GDM1 (cell line): ENCODE measurements at places on chromosomes 6 and 20.

DNA sequence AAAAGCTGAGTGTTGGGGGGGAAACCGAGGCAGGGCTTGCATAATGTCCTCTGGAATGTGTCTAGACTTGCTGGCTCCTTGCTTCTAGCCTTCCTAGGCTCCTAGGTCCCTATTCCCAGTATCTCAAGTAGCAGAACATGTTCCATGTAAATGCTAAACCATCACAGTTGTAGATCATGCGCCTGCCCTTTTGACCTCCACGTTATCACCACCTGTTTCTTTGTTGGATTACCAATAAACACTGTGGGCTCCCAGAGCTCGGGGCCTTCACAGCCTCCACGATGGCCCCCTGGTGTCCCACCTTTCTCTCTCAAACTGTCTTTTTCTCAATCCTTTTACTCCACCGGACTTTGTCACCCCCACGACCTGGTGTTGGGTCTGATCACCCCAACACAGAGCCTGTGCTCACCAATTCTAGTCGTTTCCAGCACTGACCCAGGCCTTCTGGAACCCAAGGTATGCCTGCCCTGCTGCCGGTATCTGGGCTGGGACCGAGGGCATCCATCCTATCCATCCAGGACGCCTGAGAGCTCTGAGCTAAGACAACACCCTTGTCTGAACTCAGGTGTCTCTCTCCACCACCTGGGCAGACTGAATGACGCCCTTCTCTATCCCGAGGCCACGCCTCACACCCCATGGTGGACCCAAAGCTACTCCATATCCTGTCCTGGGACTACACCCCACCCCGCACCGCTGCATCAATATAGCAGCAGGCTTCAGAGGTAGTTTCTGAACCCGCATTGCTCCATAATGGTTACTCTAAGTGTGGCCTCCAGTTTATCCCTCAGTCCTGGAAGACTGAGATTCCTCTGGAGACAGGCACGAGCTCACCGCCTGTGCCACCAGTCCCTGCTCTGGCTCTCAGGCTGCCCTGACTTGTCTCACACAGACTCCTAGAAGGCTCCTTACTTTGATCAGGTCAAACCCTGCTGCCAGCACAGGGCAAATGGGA, 9.3 kb upstream of the PRR18 start:
- no peak for DNase-seq

GRCh38 chr6:47404435-47404834, 73.2 kb upstream of the CD2AP start:
- no peak for DNase-seq

DNA sequence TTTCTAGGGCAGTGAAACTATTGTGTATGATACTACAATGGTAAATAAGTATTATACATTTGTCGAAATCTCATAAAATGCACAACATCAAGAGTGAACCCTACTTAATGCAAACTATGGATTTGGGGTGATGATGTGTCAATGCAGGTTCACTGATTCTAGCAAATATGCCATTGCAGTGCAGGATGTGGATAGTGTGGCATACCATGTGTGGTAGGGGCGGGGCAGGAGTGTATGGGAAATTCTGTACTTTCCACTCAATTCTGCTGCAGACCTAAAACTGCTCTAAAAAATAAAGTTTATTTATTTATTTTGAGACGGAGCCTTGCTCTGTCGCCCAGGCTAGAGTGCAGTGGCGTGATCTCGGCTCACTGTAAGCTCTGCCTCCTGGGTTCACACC, 44.3 kb downstream of the ABHD12 start:
- DNase-seq = no peak

DNA sequence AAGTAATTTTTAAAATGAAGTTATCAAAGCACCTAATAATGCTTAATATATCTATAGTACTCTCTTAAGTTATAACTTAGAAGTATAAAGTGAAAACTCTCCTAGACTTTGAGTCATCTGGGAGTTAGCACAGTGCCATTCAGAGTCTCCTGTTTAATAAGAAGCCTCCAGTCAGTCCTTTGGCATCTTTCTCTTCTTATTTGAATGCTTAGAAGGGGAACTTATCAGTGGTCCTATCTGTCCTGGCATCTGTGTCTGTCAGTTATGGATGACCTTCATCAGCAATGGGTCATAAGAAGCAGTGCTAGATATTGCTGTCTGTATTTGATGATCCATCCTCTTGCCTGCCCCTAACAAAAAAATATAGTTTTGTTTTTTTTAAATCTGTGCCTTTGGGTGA, 15.2 kb downstream of the TMEM200A start:
- DNase-seq = no peak

DNA sequence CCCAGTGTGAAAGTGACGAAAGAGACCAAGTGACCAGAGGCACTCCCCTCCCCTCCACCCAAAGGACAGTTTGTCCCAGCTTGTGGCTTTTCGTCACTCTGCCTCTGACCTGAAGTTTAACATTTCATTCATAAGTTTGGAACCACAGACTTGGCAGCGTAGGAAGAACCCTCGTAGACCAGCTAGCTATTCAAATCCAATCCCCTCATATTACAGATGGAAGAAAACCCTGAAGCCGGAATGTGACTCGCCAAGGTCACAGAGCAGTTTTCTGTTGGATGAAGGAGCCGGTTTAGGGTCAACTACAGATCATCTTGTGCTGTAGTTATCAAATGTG, 3.9 kb upstream of the SYS1 start:
- no peak for DNase-seq

GRCh38 chr20:36404435-36404978, 98.4 kb downstream of the DLGAP4 start:
- no peak for DNase-seq
